ENCODE measurements at places on chromosomes 12 and 14.

GRCh38 chr12:126051611-126052107 is 986.4 kb downstream of the AACS start:
- DNase-seq: peak; percentile 80

DNA sequence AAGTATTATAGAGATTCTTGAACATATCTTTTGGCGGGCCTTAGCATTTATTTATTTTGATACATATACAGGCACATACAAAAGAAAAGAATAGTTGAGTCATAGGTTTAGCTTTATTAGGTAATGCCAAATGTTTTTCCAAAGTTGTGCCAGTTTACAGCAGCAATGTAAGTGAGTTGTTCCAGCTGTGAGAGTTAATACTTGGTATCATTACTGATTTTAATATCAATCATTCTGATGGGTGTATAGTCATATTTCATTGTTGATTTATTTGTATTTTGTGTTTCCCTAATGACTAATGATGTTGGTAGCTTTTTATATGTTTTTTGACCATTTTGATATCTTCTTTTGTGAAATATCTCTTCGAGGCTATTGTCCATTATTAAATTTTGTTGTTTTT is 122.4 kb downstream of the MIPOL1 start:
- no peak for DNase-seq

DNA sequence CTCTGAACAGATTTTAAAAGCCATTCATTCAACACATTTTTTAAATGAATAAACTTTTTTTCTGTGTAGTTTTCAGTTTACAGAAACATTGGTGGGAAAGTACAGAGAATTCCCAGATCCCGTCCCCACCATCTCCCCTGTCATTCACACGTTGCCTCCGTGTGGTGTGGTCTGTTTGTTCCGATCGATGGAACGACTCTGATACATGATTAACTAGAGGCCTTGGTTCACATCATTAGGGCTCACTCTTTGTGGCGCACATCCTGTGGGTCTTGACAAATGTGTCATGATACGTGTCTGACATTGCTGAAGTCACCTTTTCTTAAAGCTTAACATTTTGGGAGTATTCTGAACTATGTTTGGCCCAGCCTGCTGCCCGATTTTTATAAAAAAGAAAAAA is 18.5 kb downstream of the MEG3 start:
- DNase-seq: no peak

DNA sequence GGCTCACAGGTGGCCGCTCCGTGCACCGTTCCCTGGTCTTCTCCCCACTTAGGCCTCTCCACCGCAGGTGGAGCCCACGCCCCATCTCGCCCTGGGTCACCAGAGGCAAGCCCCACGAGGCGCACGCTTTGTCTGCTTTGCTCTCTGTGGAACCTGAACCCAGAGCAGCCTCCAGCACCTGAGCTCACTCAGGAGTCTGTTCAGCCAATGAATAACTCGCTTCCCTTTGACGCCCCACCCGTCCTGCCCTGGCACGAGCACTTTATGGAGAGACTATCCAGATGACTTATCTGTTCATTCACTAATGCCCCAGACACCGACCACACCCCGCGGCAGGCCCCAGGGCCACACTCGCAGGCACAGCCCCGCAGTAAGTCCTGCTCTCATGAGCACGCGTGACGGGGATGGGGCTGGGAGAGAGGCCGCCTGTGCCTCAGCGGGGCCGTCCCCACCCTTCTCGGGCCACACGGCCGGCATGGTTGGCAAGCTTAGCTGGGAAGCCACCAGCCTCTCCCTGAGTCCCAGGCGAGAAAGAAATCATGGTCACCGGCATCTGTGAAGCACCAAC is 85.0 kb downstream of the NOC4L start:
- no peak for DNase-seq

GRCh38 chr12:24822121-24822899 is 126.6 kb downstream of the BCAT1 start:
- DNase-seq: peak; percentile 92

- no peak for DNase-seq
These were observed 106.5 kb downstream of the ZC3H14 start for GRCh38 chr14:88669346-88669745.

DNA sequence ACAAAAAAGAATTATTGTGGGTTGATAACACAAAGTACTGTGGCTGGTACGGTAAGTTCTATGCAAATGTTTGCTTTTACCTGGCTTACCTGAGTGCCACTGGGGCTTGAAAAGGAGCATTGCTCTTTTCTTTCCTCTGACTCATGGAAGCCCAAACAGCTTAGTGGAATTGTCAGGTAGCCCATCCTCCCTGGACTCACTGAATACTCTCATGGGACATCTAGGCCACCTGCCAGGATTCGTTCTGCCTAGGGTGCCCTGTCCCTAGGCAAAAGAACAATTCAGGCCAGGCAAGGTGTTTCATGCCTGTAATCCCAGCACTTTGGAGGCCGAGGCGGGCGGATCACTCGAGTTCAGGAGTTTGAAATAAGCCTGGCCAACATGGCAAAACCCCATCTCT is 22.5 kb upstream of the YAF2 start:
- DNase-seq: no peak

DNA sequence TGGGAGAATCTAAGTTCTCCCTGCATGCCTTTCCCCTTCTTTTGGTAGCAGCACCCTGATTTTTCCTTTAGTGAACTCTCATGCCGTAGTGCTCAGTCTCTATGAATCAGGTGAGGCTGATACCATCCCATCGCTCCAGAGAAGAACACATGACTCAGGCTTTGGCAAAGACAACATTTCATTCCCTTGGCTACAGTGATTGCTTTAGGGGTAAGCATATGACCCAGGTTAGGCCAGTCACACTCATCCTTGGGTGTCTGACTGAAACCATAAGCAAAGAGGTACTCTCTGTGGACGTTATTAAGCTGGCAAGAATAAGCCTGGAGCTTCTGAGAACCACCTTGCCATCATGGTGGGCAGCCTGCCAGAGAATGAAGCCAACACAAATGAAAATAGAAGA is 141.8 kb downstream of the MYRFL start:
- no peak for DNase-seq

- DNase-seq: peak; percentile 62
These were observed 45.5 kb downstream of the EML1 start for GRCh38 chr14:99838639-99839134.

GRCh38 chr12:116236148-116236731 is 41.3 kb downstream of the MED13L start:
- peak; percentile 69 for DNase-seq

All from astrocyte of the spinal cord (primary cell).